ENCODE measurements at places on chromosomes 16 and 17.

- no peak for DNase-seq
Measured at GRCh38 chr17:21160401-21160800, 33.6 kb downstream of the DHRS7B start.

GRCh38 chr17:11996722-11997146 lies 541 bp downstream of the ZNF18 start:
- no peak for DNase-seq

GRCh38 chr17:7570351-7570750 lies 8.6 kb downstream of the SENP3 start:
- no peak for DNase-seq

GRCh38 chr17:3911271-3912053 lies 4.8 kb downstream of the P2RX1 start:
- DNase-seq = peak; percentile 27

GRCh38 chr16:87757841-87758426 lies 7.9 kb downstream of the KLHDC4 start:
- DNase-seq = no peak

DNA sequence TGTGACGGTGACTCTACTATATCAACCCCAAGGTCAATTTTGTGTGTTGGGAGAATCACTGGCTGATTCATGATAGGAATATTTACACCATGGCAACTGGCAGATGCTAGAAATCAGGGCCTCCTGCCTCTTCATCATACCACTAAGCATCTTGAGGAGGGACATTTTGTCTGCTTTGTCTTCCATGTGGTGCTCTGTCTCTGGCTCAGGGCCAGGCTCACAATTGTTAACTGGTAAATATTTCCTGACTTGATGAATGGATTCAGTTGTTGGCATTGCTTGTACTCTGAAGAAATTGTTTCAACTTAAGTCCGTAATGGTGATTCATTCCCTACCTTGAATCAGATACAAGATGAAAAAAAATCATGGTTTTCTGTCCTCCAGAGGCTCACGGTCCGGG lies 292.7 kb downstream of the HAPSTR1 start:
- no peak for DNase-seq

- no peak for DNase-seq
Measured at GRCh38 chr16:27445502-27446175, 43.7 kb downstream of the IL21R start.

GRCh38 chr16:21302454-21302853 lies 24.4 kb upstream of the CRYM start:
- DNase-seq = no peak

- DNase-seq = no peak
Measured at GRCh38 chr17:61458000-61458399, 5.8 kb downstream of the TBX4 start.

- no peak for DNase-seq
Measured at GRCh38 chr17:60832631-60833030, 155.0 kb downstream of the BCAS3 start.

GRCh38 chr17:50514936-50515702 lies 6.9 kb downstream of the MYCBPAP start:
- no peak for DNase-seq

DNA sequence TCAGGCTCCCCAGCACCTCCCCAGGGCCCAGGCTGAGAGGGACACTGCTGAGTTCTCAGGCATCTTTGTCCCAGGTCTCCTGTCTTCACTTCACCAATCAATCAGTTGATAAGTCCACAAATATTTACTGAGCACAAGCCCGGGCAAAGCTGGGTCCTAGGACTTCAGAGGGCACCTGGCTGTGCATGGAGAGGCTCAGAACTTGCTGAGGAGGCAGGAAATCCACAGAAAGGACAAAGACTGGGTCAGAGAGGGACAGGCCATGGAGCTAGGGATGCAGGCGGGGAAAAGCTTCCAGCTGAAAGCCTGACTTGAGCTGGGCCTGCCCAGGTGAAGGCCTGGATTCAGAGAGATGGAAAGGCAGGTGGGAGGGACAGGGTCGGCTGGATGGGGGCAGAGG lies 33.2 kb upstream of the C1QL1 start:
- no peak for DNase-seq

GRCh38 chr16:89413811-89414585 lies 76.4 kb downstream of the ANKRD11 start:
- DNase-seq = no peak

All from stimulated activated CD4-positive, alpha-beta T cell treated with anti-CD3 and anti-CD28 coated beads, TNF-alpha, amount 100 ng/mL, for 24 hours (primary cell).